Naive thymus-derived CD8-positive, alpha-beta T cell (primary cell): ENCODE measurements at places on chromosomes 11 and 22. TPM values are rescaled to one million over a fixed set of nuclear protein-coding genes. Genes with fewer than 3 reads are reported as not detected.

TRIM6 gene
- not detected for polyA plus RNA-seq

CRYBB3 gene
- polyA plus RNA-seq = not detected

PDE2A gene
- polyA plus RNA-seq = not detected

BDNF gene
- polyA plus RNA-seq = 0.06 TPM

RAC2 gene
- polyA plus RNA-seq = 1,110 TPM

KRTAP5-9 gene
- not detected for polyA plus RNA-seq
